ENCODE measurements at places on chromosomes 1 and 21.
A peak's percentile ranks its signal among the peaks of the same experiment; 100 is the strongest.

GRCh38 chr1:209356976-209357377 lies 226.5 kb upstream of the CAMK1G start:
- H3K36me3 ChIP-seq: no peaks in the 10 kb centered on the region
- H3K27me3 ChIP-seq: no peaks in the 10 kb centered on the region
- no peak for DNase-seq
- no peak overlapping the region for H3K27ac ChIP-seq
- H3K4me3 ChIP-seq: no peak overlapping the region

DNA sequence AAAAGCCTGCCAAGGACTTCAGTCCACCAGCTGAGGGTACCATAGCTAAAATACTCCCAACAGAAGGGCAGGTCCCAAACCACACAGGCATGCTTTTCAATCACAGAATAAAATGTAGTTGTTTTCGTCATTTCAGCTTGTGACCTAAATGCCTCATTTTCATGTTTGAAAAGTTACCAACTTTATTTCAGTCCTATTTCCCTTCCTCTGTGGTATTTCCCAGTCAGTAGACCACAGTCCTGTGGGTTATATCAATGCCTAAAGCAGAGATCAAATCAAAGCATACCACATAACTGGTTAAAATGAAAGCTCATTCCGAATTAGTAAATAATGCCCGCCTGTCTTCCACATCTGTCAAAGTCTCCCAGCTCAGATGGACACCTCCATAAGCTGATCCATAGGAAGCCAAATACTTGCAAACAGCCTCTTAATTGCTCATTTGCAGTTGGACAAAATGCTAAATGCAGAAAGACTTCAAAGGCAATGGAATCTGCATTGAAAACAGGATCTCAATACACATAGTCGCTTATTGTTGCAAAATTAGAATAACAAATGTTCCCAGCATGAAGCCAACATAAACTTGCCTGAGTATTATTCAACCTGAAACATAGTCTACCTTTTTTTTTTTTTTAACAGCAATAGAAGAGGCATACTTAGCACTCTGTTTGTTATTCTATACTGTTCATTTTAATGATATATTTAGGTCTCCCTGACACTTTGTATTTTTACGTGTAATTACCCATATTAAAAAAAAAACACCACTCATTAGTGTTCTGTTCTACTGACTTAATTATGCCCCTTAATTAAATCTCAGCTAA lies 53.9 kb downstream of the NR5A2 start:
- DNase-seq: peak; percentile 32
- H3K4me3 ChIP-seq: no peak overlapping the region
- no peak overlapping the region for H3K27ac ChIP-seq
- H3K36me3 ChIP-seq: no peaks in the 10 kb centered on the region
- no peaks in the 10 kb centered on the region for H3K4me1 ChIP-seq

GRCh38 chr1:9646037-9646436 lies 5.5 kb upstream of the PIK3CD start:
- H3K27me3 ChIP-seq: peaks cover 9% of the 10 kb centered on the region
- no peak overlapping the region for H3K27ac ChIP-seq
- H3K4me1 ChIP-seq: no peaks in the 10 kb centered on the region
- no peaks in the 10 kb centered on the region for H3K36me3 ChIP-seq

GRCh38 chr1:112686417-112686816 lies 12.0 kb downstream of the MOV10 start:
- H3K27me3 ChIP-seq: no peaks in the 10 kb centered on the region
- H3K4me1 ChIP-seq: no peaks in the 10 kb centered on the region
- no peak overlapping the region for H3K27ac ChIP-seq
- H3K4me3 ChIP-seq: no peak overlapping the region

- no peaks in the 10 kb centered on the region for H3K4me1 ChIP-seq
- no peaks in the 10 kb centered on the region for H3K36me3 ChIP-seq
- H3K27ac ChIP-seq: no peak overlapping the region
- DNase-seq: no peak
Observed at GRCh38 chr1:202645097-202645476, 65.2 kb downstream of the SYT2 start.

- H3K36me3 ChIP-seq: no peaks in the 10 kb centered on the region
- no peaks in the 10 kb centered on the region for H3K4me1 ChIP-seq
- H3K4me3 ChIP-seq: no peak overlapping the region
- H3K27me3 ChIP-seq: peaks cover 11% of the 10 kb centered on the region
- DNase-seq: no peak
- no peak overlapping the region for H3K27ac ChIP-seq
Observed at GRCh38 chr1:6491966-6492365, 499 bp upstream of the PLEKHG5 start.

- peak overlapping the region; percentile 69 for H3K27ac ChIP-seq
- peak overlapping the region; percentile 39 for H3K4me3 ChIP-seq
- H3K36me3 ChIP-seq: peaks cover 5% of the 10 kb centered on the region
- H3K4me1 ChIP-seq: peaks cover 16% of the 10 kb centered on the region
- peak; percentile 87 for DNase-seq
Observed at GRCh38 chr1:15760520-15761211, 2.1 kb downstream of the FBLIM1 start.

GRCh38 chr1:8360493-8361197 lies 42.7 kb downstream of the SLC45A1 start:
- H3K4me1 ChIP-seq: peaks cover 14% of the 10 kb centered on the region
- no peaks in the 10 kb centered on the region for H3K27me3 ChIP-seq
- no peak overlapping the region for H3K4me3 ChIP-seq
- H3K36me3 ChIP-seq: peaks cover 70% of the 10 kb centered on the region

GRCh38 chr1:235775246-235775860 lies 91.4 kb downstream of the LYST start:
- no peak overlapping the region for H3K27ac ChIP-seq
- DNase-seq: no peak
- H3K4me1 ChIP-seq: no peaks in the 10 kb centered on the region
- no peaks in the 10 kb centered on the region for H3K27me3 ChIP-seq
- H3K36me3 ChIP-seq: no peaks in the 10 kb centered on the region

- H3K36me3 ChIP-seq: no peaks in the 10 kb centered on the region
- no peaks in the 10 kb centered on the region for H3K4me1 ChIP-seq
- no peak overlapping the region for H3K27ac ChIP-seq
- no peak for DNase-seq
Observed at GRCh38 chr1:188904201-188904600, 1573.5 kb downstream of the BRINP3 start.

- H3K4me3 ChIP-seq: no peak overlapping the region
- no peak overlapping the region for H3K27ac ChIP-seq
- no peak for DNase-seq
- H3K4me1 ChIP-seq: no peaks in the 10 kb centered on the region
- peaks cover 59% of the 10 kb centered on the region for H3K27me3 ChIP-seq
- H3K36me3 ChIP-seq: no peaks in the 10 kb centered on the region
Observed at GRCh38 chr1:26046246-26047095, 553 bp upstream of the SLC30A2 start.

DNA sequence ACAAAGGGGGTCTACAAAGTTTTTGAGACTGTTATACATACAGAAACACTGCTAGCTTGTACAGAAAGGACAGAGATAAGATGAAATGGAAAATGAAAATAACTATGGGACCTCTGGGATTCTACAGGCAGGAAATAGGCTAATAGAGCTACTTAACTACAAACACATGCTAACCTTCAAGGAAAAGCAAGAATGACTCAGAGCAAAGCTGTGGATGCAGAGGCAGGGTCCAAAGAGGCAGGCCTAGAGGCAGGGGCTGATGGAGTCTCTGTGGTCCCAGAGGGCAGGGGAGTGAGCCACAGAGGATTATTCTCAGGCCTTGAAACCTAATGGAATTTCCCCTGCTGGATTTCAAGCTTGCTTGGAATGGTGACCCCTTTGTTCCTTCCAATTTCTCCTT lies 18.7 kb upstream of the GOLT1A start:
- no peaks in the 10 kb centered on the region for H3K27me3 ChIP-seq
- no peaks in the 10 kb centered on the region for H3K4me1 ChIP-seq
- no peaks in the 10 kb centered on the region for H3K36me3 ChIP-seq

DNA sequence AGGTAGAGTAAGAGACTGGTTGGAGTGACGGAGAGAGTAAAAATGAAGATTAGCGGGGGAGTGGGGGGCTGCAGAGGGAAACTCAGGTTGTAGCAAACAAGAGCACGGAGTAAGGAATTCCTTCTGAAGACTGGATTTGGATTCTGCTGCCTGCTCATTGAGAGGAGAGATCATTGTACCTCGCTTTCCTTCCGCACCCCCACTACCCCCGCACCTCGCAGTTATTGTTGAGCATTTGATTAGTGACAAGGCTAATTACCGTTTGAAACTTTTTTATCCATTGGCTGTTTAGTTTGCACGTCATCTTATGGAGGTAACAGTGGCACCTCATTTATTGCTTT lies 463 bp downstream of the PRPF3 start:
- peaks cover 2% of the 10 kb centered on the region for H3K4me1 ChIP-seq
- DNase-seq: no peak
- peaks cover 4% of the 10 kb centered on the region for H3K36me3 ChIP-seq
- H3K27ac ChIP-seq: peak overlapping the region; percentile 67

DNA sequence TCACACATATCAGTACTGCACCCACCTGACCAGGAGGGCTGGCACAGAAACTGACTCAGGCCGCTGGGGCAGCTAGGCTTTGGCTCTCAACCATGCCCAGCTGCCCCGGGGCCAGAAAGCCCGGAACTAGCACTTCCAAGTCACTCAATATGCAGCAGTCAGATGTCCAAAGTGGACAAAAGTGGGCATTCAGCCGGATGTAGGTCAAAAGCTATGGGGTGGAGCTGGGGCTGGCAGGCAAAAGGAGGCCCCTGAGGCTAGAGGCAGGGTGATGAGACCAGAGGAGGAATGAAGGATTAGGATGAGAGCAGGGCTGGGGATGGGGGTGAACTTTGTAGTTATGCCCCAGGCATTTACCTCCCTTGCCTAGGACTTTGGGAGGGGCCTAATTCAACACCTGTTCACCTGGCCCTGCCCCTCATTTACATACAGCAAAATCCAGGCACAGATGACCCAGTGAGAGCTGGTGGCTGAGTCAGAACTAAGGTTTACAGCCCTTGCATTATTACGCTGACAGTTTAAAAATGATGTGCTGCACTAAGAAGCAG lies 30.7 kb upstream of the EDN2 start:
- no peak overlapping the region for H3K27ac ChIP-seq
- H3K4me1 ChIP-seq: no peaks in the 10 kb centered on the region
- H3K27me3 ChIP-seq: no peaks in the 10 kb centered on the region
- H3K36me3 ChIP-seq: no peaks in the 10 kb centered on the region
- H3K4me3 ChIP-seq: no peak overlapping the region

DNA sequence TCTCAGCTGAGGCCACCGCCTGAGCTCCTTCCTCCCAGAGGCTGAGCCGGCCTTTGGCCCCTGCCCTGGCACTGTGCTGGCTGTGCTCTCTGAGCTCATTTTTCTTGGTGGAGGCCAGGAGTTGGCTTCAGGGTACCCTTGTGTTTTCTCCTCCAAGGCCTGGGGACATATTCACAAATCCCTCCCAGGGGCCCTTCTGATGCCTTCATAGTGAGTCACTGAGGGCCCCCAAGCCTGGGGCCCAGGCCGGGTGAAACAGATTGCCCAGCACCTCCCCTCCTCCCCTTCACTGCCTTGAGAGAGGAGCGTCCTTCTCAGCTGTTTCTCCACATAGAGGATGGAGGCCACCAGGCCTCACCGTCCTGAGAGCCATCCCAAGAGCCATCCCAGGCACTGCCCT lies 105.8 kb downstream of the SIK1 start:
- no peaks in the 10 kb centered on the region for H3K27me3 ChIP-seq
- H3K36me3 ChIP-seq: no peaks in the 10 kb centered on the region
- H3K27ac ChIP-seq: no peak overlapping the region
- H3K4me3 ChIP-seq: no peak overlapping the region
- peaks cover 5% of the 10 kb centered on the region for H3K4me1 ChIP-seq

DNA sequence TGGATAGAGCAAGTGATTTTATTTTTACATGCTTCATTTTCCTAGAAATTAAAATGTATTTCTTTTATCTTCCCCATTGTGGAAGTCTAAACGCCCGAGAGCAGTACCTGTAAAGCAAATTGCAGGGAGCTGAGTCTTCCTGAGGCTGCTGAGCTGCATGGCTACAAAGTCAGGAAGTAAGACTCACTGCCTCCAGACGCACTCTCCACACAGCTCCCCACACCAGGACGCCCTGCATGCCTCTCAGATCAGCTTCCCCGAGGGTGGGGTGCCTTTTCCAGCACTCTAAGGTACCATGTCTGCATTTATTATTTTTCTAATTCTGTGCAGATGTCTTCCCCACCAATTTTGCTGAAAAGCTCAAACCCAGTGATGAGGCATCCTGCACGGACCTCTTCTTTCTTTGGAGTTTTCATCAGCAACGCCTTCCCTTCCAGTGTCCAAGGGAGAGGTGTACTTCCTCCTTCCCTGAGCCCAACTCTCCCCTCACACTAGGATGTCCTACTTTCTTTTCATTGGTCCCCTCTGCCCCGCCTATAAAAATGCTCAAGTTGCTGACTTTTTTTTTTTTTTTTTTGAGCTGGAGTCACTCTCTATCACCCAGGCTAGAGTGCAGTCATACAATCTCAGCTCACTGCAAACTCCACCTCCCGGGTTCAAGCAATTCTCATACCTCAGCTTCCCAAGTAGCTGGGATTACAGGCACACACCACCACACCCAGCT lies 114.7 kb downstream of the PCNX2 start:
- H3K36me3 ChIP-seq: no peaks in the 10 kb centered on the region
- H3K27me3 ChIP-seq: no peaks in the 10 kb centered on the region
- no peak overlapping the region for H3K27ac ChIP-seq
- peaks cover 3% of the 10 kb centered on the region for H3K4me1 ChIP-seq
- no peak for DNase-seq

GRCh38 chr1:156525071-156525501 lies 24.5 kb upstream of the MEF2D start:
- H3K36me3 ChIP-seq: peaks cover 12% of the 10 kb centered on the region
- no peak overlapping the region for H3K27ac ChIP-seq
- DNase-seq: no peak

DNA sequence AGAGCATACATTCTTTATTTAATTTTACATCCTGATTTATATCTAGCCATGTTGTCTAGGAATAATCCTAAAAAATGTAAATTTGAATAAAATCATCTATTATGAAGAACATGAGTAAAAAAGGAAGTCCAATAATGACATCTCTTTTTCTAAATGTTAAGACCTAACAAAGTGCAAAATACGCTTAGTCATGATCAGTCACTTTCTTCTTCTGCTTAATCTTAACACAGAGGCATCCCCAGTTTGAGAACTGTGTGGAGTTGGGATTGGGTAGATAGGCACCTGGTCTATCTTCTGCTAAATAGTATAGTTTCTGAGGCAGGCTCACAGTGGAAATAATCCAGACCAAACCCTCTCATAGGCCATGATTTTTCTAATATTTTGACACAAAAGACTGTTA lies 311.7 kb upstream of the LRRC7 start:
- H3K27me3 ChIP-seq: no peaks in the 10 kb centered on the region
- H3K27ac ChIP-seq: no peak overlapping the region
- no peak for DNase-seq
- H3K4me3 ChIP-seq: no peak overlapping the region
